NCI-H524 (cell line): ENCODE measurements at places on chromosomes 5 and 9.

- DNase-seq, result peak; percentile 14
Observed at GRCh38 chr5:1443991-1444360, 1.3 kb downstream of the SLC6A3 start.

GRCh38 chr9:88218726-88219125 is 80.5 kb upstream of the SPATA31C2 start:
- DNase-seq, result no peak

GRCh38 chr5:169128679-169129078 is 172.3 kb downstream of the SLIT3 start:
- DNase-seq, result no peak

DNA sequence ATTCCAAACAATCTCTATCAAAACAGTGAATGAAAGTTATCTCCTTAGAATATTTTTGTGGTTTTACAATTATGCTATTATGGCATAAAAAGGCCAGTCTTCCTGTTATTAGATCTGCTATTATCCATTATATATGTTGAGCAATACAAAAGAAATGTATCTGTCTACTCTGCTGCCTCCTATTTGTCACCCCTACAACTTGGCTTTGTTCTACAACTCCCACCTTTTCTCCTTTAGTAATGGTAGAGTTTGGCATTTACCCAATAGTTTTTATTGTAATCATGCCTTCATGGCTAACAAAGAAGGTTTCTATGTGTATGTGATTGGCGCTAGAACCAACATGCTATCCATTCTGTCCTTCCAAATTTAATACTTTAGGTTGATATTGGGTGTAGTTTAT is 189.2 kb upstream of the PRDM9 start:
- DNase-seq, result no peak

DNA sequence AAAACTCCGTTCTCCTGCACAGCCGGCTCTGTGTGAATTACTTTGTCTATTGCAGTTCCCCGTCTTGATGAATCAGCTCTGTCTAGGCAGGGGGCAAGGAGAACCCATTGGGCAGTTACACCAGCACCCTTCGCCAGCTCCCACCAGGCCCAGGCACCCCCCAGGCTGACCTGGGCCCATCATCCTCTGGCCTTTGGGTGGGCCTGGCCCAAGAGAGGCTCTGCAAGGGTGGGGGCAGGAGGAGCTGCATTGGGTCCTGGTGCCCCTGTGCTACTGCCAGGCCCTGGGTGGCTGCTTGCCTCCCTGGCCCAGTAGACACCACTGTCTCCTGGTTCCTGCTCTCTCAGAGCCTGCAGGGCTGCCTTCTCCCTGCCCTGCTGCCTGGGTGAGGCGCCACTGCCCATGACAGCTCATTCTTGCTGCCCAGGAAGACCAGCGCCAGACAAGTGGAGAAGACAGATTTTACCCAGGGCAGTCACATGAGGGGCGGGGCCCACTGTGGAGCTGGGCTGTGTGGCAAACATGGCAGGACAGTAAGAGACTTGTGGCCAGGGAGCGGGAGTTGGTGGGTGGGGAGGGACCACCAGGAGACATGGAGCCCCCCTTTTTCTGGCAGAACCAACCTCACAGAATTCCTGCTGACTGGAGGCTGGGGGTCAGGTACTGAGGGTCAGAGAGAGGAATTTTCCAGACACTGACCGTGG is 67.2 kb downstream of the MRPL36 start:
- DNase-seq, result no peak

- no peak for DNase-seq
Observed at GRCh38 chr5:159804121-159804520, 112.2 kb upstream of the ADRA1B start.

GRCh38 chr5:157187046-157187754 is 6.6 kb downstream of the ITK start:
- no peak for DNase-seq

- DNase-seq, result no peak
Observed at GRCh38 chr5:172607213-172607793, 33.8 kb upstream of the NEURL1B start.

GRCh38 chr5:41893074-41893851 is 10.9 kb upstream of the RIMOC1 start:
- no peak for DNase-seq

- DNase-seq, result no peak
Observed at GRCh38 chr5:25823330-25823873, 1178.6 kb upstream of the CDH10 start.

- peak; percentile 67 for DNase-seq
Observed at GRCh38 chr9:32571969-32572899, 725 bp downstream of the NDUFB6 start.

GRCh38 chr5:36304095-36304805 is 2.5 kb upstream of the RANBP3L start:
- DNase-seq, result no peak

DNA sequence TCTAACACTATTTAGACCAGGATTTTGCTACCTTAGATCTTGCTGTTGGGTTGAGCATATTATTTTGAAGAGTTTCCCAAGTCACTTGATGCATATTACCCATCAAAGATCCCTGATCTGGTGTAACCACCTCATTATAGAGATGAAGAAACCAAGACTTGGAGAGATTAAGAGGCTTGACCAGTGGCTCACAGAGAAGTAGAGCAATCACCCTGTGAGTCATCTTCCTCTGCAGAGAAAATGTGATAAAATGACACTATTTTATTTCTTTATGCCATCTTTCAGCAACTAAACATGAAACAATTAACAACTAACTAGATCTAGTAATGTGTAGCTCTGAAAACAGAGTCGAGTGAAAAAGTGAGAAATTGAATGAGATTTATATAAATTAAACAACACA is 76.1 kb downstream of the KIF4B start:
- DNase-seq, result no peak
